ENCODE measurements at places on chromosomes 16 and 17. TPM values are rescaled to one million over a fixed set of nuclear protein-coding genes. Genes with fewer than 3 reads are reported as not detected.
A peak's percentile ranks its signal among the peaks of the same experiment; 100 is the strongest.

GRCh38 chr16:4847774-4848587 is 700 bp downstream of the UBN1 start:
- DNase-seq, result no peak

PDE6G gene
- total RNA-seq, result 57.1 TPM

LONP2 gene
- 66.3 TPM for total RNA-seq

DNA sequence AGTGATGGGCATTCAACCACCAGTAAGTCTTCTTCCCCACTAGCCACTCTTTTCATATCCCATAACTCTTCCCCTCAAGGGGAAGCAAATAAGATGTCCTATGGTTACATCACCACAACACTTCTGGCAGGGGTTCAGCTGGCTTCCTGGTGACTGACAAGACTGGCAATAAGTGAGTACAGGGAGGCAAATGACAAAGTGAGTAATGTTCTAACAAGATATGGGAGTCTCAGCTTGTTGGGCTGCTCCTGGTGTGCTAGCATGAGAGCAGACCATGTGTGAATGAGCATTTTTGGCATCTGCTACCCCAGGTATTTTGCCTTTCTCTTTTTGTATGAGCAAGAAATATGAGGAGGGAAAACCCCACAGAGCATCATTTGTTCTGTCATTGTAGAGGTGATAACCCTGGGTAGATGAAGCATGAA is 9.9 kb downstream of the TMIGD1 start:
- no peak for DNase-seq

DNA sequence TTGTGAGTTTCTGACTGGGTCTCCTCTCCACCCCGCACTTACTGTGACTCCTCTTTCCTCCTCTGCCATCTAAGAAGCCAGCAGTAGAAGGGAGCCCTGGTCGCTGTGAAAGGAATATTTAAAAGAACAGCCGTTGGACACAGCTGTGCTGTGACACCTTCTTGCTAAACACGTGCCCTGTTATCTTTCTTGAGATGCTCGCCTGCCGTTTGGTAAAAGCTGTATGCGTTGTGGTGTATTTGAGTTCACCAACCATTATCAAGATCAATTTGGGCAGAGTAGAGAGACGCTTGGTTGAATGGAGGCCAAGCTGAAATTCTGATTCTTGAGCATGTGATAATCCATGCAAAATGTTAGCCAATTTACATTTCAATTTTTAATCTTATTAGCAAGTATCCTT is 3.8 kb downstream of the GID4 start:
- no peak for DNase-seq

DNA sequence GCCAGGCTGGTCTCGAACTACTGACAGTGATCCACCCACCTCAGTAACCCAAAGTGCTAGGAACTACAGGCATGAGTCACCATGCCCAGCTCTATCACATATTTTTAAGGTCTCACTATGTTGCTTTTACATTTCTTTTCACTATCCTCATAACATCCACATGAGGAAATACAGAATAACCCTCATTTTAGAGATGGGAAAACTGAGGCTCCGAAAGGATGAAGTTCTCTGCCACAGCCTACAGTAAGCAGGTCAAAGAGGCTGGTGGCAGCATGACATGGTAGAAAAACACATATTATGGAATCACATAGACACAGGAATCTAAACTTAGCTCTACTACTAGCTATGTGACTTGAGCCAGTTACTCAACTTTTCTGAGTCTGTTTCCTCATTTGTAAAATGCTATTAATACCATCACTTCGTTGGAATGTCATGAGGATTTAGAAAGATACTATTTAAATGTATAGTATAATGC is 32.2 kb downstream of the APPBP2 start:
- no peak for DNase-seq

- peak; percentile 67 for DNase-seq
Observed at GRCh38 chr16:11094075-11094856, 149.9 kb downstream of the CLEC16A start.

TMC6 gene
- 646 TPM for total RNA-seq

DNA sequence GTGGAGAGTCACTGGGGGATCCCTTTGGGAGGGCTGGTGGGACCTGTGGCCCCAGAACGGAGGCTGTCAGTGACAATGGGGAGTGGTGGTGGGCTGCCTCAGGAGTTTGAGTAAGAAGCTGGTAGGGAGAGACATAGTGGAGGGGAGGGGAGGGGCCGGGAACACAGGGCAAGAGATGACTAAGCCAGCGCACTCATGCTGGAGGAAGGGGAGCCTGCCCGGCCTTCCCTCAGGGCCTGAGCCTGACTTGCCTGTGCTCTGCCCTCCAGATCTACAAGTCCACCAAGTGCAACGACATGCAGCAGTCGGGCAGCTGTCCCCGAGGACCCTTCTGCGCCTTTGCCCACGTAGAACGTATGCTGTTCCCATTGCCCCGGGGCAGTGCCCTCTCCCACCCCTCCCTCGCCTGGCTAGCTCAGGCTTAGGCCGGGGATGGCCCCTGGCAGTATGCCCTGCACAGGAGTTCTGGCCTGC is 29.3 kb downstream of the UNC13D start:
- no peak for DNase-seq

DNA sequence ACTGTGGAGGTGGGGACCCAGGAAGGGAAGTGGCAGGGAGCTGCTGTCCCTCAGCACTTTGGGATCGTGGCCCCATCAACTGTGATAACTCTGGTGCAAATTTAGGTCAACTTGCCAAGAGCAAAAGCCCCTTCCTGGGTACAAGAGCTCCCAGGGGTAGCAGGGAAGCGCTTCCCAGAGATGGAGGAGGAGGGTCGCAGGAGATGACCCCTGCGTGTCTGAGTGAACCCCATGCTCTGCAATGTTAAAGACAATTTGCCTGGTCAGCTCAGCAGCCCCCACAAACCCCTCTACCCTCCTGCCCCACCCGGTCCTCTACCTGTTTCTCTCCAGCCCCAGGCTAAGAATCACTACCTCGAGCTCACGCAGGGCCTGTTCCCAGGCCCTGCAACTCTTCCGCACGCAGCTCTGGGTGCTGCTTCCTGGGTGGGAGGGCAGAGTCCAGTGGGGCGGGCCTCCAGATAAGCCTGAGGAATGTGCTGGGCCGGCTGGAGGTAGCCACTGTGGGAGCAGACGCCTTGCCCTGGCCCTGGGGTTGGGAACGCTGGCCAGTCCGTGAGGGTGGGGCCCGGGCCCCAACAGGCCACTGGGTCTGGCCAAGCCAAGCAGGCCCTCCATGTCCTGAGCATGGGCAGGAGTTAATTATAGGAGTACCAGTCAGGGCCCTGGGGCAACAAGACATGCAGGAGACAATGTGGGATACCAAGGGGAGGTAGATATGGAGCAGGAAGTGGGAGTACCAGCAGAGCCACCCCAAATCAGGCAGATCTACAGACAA is 6.1 kb downstream of the DOK4 start:
- DNase-seq, result no peak

DNA sequence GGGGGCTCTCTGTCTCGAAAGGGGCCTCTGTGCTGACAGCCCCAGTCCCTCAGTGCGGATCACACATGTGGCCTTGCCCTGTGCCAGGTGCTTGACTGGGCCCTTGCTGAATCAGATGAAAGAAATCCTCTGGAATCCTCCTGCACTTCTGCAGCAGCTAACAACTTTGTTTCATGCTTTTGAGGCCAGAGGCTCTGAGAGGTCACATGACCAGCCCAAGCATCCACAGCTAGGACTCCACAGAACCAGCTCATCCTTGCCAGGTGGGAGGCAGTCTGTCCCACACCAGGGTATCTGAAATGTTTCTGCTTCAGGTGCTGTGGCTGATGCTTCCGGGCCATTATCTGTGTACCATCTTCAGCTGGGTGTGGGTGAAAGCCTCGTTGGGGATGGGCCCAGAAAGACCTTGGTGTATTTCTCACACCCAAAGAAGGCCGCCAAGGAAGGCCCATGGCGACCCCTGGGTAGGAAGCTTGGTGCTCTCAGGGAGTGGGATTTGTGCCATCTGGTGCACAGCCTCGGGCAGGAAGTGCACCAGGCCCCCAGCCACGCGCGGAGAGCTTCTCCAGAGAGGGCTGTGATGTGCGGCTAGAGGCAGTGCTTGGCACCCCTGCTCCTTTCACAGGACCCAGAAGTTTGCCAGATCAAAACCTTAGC is 143.8 kb downstream of the CLEC16A start:
- no peak for DNase-seq

GRCh38 chr16:11405331-11406176 is 60.3 kb downstream of the RMI2 start:
- DNase-seq, result peak; percentile 70

GRCh38 chr16:83849421-83849820 is 41.6 kb downstream of the HSBP1 start:
- no peak for DNase-seq

ABCC11 gene
- 0.09 TPM for total RNA-seq

- peak; percentile 60 for DNase-seq
Observed at GRCh38 chr17:56891751-56892150, 22.1 kb downstream of the TRIM25 start.

DNA sequence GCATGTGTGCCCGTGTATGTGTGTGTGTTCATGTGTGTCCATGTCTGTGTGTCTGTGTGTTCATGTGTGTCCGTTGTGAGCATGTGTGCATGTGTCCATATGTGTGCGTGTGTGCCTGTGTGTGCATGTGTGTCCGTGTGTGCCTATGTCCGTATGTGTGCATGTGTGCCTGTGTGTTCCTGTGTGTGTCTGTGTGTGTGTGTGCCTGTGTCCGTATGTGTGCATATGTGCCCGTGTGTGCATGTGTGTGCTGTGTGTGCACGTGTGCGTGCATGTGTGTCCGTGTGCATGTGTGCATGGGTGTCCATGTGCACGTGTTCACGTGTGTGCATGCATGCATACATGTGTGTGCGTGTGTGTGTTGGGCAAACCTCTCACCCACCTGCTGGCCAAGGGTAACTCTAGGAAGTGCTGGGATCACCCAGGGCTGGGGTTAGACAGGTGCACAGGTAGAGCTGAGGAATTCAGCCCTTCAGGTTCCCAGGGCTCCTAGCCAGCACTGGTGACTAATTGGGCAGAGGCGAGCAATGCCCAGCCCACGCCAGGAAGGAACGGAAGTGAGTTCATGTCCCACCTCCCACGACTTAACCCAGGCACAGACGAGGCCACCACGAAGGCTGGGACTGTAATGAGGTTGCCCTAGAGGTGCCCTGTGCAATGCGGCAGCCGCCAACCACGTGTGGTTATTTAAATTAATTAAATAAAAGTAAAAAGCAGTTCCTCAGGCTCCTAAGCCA is 8.2 kb upstream of the CSNK1D start:
- DNase-seq, result no peak

GRCh38 chr17:82752371-82753200 is 721 bp downstream of the TBCD start:
- DNase-seq, result no peak

DNA sequence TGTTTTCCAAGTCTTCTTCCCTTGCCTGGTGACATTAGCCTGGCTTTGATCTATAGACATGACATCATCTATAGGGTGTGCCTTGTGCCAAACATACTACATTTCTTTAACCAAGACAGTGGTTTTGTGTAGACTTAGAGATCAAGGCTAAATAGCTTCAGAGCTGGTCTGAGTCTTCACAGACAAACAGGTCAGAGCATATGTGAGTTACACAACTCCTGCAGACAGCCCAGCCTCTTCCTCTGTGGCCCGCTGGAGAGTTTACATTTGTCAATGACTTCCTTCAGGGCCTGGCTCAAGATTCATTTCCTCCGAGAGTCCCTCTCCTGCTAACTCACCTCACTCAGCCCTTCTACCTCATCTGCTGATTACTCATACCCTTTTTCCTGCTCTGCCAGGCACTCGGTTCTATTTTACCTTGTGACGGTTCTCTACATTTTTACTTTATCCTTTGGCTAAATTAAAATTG is 73.1 kb upstream of the TANC2 start:
- no peak for DNase-seq

RSKR gene
- 24.9 TPM for total RNA-seq

DNA sequence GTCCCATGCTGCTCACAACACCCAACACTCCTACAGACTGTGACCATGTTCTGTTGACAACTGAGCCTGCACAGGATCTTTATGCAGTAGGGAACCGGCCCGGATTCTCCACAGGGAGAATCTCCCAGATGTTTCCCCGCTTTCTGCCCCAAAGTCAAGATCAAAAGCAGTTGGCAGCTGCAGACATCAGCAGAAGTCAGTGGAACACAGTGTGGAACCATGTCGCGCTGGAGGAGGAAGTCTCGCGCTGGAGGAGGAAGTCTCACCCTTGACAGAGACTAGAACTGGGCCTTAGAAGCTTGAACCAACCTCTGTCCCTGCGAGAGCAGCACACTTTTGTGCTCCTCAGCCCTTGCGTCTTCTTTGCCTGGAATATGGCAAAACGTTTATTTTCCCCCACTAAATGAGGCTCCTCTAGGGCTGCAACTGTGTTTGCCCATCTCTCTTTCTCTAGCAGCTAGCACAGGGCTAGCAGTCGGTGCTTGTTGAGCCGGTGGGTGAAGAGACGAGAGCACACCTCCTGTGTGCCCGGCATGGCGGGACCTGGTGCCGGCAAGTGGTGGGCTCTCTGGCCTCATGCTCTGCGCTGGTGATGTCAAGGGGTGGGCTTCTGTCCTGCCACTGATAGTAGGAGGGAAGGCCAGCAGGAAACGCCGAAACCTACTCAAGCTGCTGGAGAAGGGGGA is 2.1 kb upstream of the MRC2 start:
- no peak for DNase-seq

DNA sequence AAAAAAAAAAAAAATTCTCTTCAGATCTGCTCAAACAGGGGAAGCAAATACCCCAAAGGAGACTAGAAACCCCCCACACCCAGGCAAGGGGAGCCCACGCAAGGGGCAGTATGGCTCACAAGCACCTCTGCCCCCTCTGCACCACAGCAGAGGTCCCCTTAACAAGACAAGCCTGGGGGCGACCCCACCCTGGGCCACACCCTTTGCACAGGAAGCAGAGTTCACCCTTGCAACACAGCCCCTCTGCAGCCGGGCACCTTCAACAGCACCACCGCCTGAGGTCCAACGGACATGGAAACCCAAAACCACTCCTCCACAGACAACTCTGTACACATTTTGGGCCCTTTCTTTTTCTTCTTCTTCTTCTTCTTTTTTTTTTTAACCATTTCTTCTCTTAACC is 12.8 kb downstream of the AXIN1 start:
- DNase-seq, result no peak

DNA sequence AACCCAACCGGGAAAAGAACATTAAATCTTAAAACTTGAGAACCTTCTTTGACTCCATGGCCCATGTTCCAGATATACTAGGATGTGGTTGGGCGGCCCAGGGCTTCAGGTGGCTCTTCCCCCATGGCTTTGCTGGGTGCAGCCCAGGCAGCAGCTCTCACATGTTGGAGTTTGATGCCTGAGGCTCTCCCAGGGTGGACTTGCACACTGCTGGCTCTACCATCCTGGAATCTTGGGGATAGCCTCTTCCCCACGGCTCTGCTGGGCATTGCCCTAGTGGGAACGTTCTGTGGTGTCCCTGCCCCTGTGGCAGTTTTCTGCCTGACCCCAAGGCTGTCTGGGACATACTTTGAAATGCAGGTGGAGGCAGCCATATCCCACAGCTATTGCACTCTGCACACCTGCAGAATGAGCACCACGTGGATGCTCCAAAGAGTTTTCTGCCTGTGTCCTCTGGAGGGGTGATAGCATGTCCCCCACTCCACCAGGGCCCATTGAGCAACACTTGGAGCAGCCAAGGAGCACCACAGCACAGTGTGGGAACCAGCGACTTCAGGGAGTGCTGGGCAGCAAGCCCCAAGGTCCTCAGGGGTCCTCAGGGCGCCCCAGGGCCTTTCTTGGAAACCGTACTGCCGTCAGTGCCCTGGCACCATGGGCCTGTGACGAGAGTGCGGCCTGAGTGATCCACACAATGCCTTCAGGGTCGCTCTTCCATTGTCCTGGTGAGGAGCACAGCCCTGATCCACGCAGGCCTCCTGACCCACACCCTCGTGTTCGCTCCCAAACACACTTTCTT is 70.8 kb downstream of the GOSR1 start:
- DNase-seq, result peak; percentile 17

GRCh38 chr16:12319428-12320035 is 343.0 kb downstream of the SNX29 start:
- DNase-seq, result no peak

QPRT gene
- 10.0 TPM for total RNA-seq

Data from activated naive CD8-positive, alpha-beta T cell treated with anti-CD3 and anti-CD28 coated beads, Interleukin-2, amount 10 ng/mL, durations not matched to agents 7 days and 5 days (primary cell).